ENCODE measurements at places on chromosomes 12 and 14.

DNA sequence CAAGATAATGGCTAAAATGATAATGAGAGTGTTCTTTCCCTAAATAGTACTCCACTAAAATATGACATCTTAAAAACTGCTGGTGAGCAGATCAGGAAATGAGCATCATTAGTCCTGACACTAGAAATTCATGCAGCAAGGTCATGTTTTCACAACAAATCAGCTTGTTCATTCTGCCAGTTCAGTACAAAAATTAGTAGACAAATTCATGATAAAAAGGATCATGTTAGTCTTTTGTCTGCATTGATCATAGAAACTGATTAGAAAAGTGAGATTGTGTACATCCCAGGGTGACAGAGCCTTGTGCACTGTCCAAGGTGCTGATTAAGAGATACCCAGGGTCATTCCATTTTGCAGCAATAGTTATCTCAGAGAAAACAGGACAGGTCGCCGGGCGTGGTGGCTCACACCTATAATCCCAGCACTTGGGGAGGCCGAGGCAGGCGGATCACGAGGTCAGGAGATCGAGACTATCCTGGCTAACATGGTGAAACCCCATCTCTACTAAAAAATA lies 163.6 kb downstream of the RIMBP2 start:
- no peak for DNase-seq

GRCh38 chr12:122860040-122860853 lies 25.0 kb downstream of the HIP1R start:
- DNase-seq, result peak; percentile 68

DNA sequence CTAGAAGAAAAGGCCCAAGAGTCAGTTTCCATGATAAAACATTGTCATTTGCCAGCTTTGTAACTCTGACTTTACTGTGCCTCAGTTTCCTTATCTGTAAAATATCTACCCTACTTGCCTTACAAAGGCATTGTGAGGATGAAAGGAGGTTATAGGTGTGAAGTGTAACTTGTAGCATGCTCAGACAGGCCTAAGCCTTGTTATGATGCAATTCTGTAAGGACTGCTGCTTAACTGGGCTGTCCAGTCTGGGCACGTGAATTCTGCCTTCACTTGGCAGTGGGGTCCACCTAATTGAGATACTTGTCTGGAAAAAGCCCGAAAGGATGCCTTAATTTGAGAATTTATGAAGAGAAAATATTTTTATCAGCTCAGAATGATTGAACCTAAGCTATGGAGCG lies 114.5 kb upstream of the DYRK2 start:
- no peak for DNase-seq

- DNase-seq, result no peak
Measured at GRCh38 chr14:100784523-100785337, 41.2 kb upstream of the MEG3 start.

- no peak for DNase-seq
Measured at GRCh38 chr14:81206115-81206514, 14.6 kb downstream of the GTF2A1 start.

GRCh38 chr12:127459166-127459565 lies 807.8 kb upstream of the TMEM132C start:
- DNase-seq, result no peak

- DNase-seq, result no peak
Measured at GRCh38 chr12:43208221-43208620, 343.8 kb downstream of the ADAMTS20 start.

- DNase-seq, result no peak
Measured at GRCh38 chr12:65798918-65799317, 25.4 kb upstream of the HMGA2 start.

- no peak for DNase-seq
Measured at GRCh38 chr12:111031916-111032590, 111.7 kb upstream of the MYL2 start.

DNA sequence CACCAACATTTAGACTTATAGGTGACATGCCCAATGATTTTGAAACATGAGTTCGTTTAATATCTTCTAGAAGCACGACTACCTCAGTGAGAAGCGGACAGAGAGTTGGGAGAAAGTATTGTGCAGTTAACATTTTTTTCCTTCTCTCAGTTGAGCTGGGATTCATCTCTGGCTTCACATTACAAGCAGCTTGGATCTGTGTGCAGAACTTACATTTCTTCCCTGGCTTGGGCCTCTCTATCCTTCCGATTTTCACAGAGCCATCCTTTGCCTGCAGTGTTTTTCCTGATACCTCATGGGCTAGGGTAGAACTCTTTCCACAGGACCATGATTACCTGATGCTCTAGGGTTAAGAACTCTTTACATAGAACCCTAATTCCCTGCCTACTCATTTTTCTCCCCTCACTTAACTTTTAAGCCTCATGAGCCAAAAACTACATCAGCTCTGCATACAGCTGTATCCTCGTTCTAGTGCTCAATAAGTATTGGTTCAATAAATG lies 86.5 kb downstream of the FLRT2 start:
- DNase-seq, result no peak

DNA sequence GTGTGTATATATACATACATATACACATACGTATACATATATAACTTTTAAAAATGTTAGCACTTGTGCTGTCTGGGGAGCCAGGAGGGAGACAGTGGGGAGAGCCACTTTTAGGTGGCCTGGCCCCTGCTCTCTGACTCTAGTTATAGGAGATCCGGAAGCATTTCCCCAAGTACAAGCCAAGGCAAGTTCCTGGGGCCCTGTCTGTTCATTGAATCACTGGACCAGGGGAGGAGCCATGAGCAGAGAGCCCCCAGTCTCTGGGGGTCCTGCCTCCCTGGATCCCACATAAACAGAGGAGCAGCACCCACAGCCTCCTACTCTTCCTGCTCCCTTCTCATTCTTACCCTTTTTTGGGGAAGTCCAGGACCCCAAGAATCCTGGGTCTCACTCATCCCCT lies 45.4 kb upstream of the TMED10 start:
- no peak for DNase-seq

DNA sequence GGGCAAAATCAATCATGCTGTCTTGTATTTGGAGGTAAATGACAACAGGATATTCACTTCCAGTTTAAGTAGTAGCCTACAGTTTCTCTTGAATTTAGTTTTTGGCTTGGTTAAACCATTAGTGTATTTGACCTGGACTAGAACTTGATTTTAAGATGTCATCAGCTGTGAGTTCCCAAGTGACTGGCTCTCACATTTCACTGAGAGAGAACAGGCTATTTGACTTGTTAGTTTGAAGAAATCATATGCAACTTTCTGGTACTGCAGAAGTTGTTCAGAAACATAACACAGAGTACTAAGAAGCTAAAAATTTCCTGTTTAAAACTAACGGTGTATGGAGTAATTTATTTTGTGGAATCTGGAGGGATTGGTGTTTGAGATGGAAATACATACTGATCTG lies 22.3 kb downstream of the MNAT1 start:
- DNase-seq, result no peak

GRCh38 chr14:102538602-102539543 lies 29.3 kb upstream of the ANKRD9 start:
- DNase-seq, result no peak

GRCh38 chr12:41407232-41407799 lies 219.2 kb downstream of the PDZRN4 start:
- peak; percentile 10 for DNase-seq

GRCh38 chr12:53594897-53595615 lies 31.1 kb downstream of the ATF7 start:
- DNase-seq, result no peak

DNA sequence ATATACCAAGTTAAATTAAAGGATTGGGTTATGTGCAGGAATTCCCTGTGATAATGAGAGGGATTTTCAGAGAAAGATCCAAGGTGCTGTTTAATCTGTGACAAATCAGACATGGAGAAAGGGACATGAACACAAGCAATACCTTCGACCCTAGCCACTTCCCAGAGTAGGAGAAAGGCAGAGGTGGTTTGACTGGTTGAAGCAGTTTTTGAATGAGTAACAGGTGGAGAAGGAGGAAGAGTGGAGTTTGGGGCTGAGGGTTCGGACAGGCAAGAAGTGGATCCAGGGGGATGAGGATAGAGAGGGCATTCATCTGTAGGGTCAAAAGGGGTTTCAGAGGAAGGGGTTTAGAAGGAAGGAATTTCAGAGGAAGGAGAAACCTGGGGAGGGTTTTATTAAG lies 27.4 kb upstream of the A2M start:
- DNase-seq, result no peak

DNA sequence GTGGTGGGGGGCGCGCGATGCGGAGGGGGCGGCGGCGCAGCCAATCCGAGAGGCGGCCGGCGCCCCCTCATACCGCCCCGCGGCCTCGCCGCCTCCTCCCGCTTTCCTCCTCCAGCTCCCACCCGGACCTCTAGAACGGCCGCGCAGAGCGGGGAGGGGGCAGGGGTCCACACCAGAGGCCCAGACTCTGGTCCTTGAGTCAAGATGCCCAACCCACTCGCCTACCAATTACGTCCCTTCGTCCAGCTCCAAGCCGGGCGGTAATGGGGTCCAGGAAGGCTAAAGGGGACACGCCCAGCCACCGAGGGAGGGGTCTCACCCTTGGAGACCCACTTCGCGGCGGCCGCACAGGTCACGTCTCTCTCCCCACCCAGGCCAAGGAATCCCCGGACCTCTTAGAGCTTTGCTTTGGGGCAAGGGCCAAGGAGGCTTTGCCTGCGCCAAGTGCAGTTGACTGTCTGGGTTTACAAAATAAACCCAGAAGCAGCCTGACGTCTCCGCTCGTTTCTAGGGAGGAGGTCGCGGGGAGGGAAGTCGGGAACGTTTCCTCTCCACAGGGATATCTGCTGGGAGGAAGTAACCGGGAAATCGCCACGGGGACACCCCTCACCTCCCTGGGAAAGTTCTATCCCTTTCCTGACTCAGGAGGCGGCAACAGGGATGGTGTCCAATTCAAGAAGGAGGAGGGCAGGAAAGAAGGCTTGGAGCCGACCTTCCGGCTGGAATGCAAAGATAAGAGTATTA lies 394 bp upstream of the AMIGO2 start:
- DNase-seq, result no peak

DNA sequence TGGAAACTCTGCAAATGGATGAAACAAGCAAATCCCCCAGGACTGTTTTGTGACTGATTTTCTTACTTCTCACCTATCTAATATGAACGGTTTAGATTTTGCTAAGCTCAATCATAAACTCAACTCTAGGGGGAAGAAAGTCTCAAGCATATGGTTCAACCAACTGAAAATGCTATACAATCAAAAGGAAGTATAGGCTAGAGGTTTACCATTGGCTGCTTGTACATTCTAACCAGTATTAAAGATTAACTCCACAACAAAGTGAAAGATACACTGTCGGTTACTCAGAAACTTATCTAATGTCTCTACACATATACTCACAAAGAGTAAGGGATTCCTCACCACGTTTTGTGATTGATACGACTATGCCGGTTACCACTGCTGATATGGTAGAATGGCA lies 281.8 kb upstream of the SOX5 start:
- DNase-seq, result no peak

- no peak for DNase-seq
Measured at GRCh38 chr12:99151744-99152143, 495.8 kb upstream of the GARIN6 start.

DNA sequence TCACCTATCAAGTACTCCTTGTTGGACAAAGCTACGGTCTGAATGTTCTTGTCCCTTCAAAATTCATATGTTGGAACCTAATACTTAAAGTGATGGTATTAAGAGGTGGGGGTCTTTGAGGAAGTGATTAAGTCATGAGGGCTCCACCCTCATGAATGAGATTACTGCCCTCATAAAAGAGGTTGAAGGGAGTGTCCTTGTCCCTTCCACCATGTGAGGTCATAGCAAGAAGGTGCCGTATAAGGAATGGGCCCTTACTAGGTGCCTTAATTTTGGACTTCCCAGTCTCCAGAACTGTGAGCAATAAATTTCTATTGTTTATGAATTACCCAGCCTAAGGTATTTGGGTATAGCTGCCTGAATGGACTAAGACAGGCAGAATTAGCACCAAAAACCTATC lies 191.1 kb upstream of the NUDT4 start:
- no peak for DNase-seq

GRCh38 chr14:72876710-72877063 lies 17.2 kb downstream of the DPF3 start:
- DNase-seq, result no peak

GRCh38 chr12:1448336-1448735 lies 146.0 kb downstream of the FBXL14 start:
- DNase-seq, result no peak

DNA sequence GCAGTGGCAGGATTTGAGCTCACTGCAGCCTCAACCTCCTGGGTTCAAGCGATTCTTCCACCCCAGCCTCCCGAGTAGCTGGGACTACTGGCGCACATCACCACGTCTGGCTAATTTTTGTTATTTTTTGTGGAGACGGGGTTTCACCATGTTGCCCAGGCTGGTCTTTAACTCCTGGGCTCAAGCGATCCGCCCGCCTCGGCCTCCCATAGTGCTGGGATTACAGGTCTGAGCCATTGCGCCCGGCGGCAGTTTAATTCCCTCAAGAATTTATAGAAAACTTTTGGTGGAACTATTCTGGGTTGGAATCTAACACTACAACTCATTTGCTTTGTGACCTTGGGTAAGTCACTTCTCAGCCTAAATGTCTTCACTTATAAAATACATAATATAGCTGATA lies 1.8 kb upstream of the SP1 start:
- DNase-seq, result no peak

DNA sequence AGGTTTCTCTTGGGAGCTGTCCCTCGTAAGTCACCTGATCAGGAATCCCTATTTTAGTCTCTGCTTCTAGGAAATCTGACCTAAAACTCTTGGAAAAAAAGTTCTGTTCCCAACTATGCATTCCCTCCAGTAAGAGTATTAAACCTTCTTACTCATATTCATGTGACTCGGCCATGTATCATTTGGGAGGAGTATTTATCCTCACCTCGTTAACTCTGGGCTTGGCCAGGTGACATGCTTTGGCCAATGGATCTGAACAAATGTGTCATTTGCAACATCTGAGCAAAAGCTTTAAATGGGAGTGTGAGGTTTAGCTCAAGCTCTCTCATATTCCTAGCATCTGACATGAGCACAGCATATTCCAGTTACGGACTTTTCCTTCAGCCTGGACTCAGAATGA lies 226.8 kb downstream of the NUAK1 start:
- no peak for DNase-seq

GRCh38 chr14:60722107-60722356 lies 2.1 kb downstream of the SIX4 start:
- DNase-seq, result no peak

GRCh38 chr14:51539571-51540037 lies 112.1 kb upstream of the FRMD6 start:
- DNase-seq, result peak; percentile 73

- DNase-seq, result no peak
Measured at GRCh38 chr14:100547633-100548294, 39.5 kb downstream of the BEGAIN start.

DNA sequence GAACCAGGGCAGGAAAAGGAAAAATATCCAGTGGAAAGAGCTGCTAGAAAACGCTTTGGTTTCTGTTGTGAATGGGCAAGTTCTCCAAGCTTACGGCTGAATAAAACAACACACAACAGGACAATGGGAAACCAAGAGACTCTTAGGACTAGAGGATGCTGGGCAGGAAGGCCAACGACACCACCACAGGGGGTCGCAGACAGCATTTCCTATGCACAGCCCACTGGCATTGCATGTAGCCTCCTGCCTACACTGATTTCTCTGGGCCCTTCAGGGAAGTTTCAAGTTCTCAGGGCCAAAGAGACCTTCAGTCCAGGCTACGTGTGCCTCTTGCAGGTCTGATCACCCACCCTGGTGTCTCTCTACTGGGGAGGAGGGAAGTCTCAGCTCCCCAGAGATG lies 108.0 kb downstream of the RIMBP2 start:
- no peak for DNase-seq

- no peak for DNase-seq
Measured at GRCh38 chr14:51609251-51609954, 42.3 kb upstream of the FRMD6 start.

GRCh38 chr12:54560374-54560858 lies 11.0 kb downstream of the PDE1B start:
- DNase-seq, result peak; percentile 70

Data from COLO829 (cell line).